NCI-H446 treated with DMSO at 0.1 percent for 48 hours (cell line): ENCODE measurements at places on chromosomes 13 and 19.

DNA sequence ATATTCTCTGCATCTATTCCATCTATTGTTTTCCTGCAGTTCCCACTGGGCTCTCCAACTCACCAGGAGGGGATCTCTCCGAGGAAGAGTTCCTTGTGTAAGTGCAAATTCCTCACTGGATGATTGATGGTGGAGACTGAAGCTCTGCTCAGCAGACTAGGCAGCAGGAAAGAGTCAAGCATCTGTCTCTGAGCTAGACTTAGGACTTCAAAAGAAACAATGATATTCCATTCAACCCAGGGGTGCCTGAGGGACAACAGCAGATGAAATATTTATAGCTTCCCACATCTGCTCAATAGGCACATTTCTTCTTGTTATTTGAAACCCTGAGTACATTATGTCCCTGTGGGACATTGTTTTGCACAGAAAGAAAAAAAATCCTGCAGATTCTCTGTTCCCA lies at the start of the genes OR7A5 and OR7C1:
OR7A5 (minus strand) TSS at position 175 of the 400 bp plus-strand sequence. CDS start 6,944 bp downstream, outside the sequence.
OR7C1 (minus strand) TSS at position 175 of the 400 bp plus-strand sequence. CDS start 35,049 bp downstream, outside the sequence.
- no peak for DNase-seq

- no peak for DNase-seq
Observed at GRCh38 chr19:5838353-5839064, 993 bp downstream of the FUT6 start.

DNA sequence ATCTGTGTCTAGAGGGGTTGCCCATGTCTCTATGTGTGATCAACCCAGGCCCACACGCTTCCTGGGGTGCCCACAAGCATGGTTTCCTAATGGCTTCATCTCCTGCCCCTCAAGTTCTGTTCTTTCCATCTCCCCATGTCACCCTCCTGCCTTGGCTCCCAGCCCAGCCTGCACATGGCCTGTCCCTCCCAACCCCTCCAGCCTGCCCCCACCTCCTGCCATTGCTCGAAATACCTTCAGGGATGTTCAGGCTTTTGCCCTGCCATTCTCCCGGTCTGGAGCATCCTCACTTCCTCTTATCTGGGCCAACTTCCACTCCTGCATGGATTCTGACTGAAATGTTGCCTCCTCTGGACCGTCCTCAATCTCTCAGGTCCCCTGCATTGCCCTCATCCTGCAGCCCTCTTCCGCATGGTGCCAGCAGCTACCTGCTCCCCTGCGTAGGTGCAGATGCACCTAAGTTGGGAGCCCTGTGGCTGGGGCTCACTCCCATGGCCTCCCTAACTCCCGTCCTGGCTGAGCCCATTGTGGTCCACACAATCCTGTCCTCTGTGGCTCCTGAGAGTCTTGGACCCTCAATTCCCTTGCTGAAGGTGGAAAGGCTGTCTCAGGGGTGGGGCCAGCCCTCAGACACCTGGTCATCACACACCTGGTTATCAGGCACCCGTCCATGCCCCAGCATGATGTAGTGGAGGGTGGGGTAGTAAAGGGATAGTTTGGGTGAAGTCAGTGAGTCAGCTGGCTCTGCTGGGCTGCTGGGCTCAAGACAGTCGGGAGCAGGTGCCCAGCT lies 152.1 kb downstream of the URI1 start:
- no peak for DNase-seq

GRCh38 chr13:93724187-93724586 lies 497.6 kb downstream of the GPC6 start:
- DNase-seq, result no peak

- DNase-seq, result peak; percentile 78
Observed at GRCh38 chr19:5340637-5341447, at the start of gene PTPRS. PTPRS (minus strand) TSS chr19:5340812; CDS start chr19:5286140, 54,672 bp downstream.

DNA sequence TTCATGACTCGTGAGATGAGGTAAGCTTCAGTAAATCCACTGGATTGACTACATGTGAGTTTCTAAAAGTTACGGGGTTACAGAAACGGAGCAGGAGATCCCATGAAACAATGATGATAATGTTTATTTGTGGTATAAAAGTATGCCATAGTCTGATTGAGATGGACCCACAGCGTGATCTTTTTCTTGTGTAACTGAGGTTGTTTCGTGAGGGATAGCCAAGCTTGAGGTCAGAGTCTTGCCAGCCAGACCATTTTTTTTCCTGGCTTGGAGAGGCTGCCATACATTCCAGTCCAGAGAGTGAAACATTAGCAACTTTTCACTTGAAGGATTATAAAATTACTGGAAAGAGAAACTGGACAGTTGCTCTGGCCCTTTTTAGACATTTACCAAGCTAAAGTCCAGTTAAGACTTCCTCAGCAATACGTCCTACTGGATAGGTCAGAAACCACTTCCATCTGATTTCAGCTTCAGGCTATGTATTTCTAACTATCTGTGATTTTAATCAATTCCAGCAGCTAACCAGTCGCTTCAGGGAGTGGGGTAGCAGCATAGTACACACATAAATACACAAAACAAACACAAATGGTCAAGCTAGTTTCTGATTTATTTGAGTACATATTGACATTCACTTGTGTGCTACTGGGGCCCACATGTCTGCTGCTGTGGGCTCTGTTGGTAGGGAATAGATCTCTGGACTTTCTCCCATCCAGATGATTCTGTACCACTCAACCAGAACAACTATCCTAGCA lies 194.6 kb downstream of the POSTN start:
- DNase-seq, result no peak

GRCh38 chr13:23671897-23672296 lies 101.7 kb downstream of the TNFRSF19 start:
- DNase-seq, result no peak

DNA sequence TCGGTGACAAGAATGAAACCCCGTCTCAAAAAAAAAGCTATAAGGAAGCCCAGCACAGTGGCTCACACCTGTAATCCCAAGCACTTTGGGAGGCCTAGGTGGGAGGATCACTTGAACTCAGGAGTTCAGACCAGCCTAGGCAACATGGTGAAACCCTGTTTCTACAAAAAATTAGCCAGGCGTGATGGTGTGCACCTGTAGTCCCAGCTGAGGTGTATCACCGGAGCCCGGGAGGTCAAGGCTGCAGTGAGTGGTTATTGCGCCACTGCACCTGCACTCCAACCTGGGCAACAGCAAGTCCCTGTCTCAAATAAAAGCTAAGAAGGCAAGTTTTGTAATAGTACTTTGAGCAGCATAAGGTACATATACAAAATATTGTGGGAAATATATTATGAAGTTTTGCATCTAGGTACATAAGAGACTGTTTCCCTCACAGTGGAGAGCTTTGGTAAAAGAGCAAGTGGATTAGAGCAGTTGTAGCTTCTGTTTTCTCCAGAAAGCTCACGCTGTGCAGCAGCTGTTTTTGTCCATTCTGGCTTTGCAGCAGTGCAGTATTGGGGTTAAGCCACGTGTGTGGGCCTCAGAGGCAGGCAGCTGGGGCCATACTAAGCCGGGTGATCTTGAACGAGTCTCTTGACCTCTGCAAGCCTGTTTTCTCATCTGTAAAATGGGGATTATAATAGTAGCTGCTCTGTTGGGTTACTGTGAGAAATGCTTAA lies 35.4 kb downstream of the ARHGAP35 start:
- DNase-seq, result no peak

DNA sequence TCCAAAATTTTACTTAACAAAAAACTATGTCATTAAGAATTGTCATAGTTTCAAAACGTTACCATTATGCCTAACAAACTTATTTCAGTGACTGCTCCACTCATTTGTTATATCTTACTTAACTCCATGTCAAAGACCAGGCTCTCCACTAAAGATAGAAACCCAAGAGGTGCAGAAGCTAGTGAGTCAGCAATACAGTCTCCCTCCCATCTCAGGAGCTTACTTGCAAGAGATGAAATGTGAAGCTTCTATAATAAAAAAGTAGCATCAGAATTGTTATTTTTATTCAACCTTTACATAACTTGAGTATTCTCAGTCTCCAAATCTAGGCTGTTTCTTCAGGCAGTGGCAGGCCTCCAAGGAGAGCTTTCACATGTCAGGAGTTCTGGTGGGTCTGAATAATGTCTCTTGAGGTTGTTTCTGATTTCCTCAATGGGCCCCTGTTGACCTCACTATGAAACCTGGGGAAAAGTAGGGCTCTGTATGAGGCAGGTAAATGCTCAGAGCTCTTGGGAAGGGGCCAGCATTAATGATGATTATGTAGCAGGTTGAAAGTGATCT lies 242.0 kb downstream of the NDFIP2 start:
- DNase-seq, result no peak

GRCh38 chr13:102286326-102286725 lies 115.5 kb downstream of the FGF14 start:
- DNase-seq, result no peak

GRCh38 chr13:80121038-80121437 lies 219.9 kb downstream of the SPRY2 start:
- no peak for DNase-seq

DNA sequence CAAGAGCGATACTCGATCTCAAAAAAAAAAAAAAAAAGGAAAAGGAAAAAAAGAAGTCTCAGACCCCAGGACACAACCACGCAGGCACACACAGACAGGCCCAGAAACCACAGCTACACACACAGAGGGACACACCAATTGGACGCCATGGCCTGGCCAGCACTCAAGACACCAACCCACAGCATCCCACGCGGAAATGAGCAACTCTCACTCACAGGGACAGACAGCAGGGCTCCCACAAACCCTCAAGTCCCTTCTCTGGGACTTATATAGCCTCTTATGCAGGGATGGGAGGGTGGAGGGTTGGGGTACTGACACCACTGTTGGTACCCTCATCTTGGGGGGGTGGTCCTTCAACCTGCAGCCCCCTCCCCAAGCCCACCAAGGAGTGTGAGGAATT lies 5.9 kb downstream of the NOTCH3 start:
- no peak for DNase-seq
